ENCODE measurements at places on chromosomes 4 and X. TPM values are rescaled to one million over a fixed set of nuclear protein-coding genes. Genes with fewer than 3 reads are reported as not detected.

The EGFL6 gene
- polyA plus RNA-seq: 0.36 TPM

The GLRA3 gene
- polyA plus RNA-seq: not detected

The CT45A10 gene
- not detected for polyA plus RNA-seq

The CXCL9 gene
- 0.06 TPM for polyA plus RNA-seq

The HAND2 gene
- polyA plus RNA-seq: 32.4 TPM

The CITED1 gene
- polyA plus RNA-seq: 0.77 TPM

The EPHA5 gene
- polyA plus RNA-seq: 0.29 TPM

The SAGE1 gene
- polyA plus RNA-seq: not detected

The BEX4 gene
- polyA plus RNA-seq: 101 TPM

The CT45A2 gene
- polyA plus RNA-seq: not detected

The ZNF732 gene
- polyA plus RNA-seq: 0.37 TPM

The CWH43 gene
- not detected for polyA plus RNA-seq

The TRIM60 gene
- not detected for polyA plus RNA-seq

The MAGEE1 gene
- 4.3 TPM for polyA plus RNA-seq

The PCDH11X gene
- polyA plus RNA-seq: 4.5 TPM

The DOK7 gene
- polyA plus RNA-seq: 0.19 TPM

The OPN1LW gene
- polyA plus RNA-seq: not detected

The GPR78 gene
- 5.4 TPM for polyA plus RNA-seq

The HTRA3 gene
- 122 TPM for polyA plus RNA-seq

The TSPAN6 gene
- 70.1 TPM for polyA plus RNA-seq

The NEXMIF gene
- 0.73 TPM for polyA plus RNA-seq

The CSTF2 gene
- 12.5 TPM for polyA plus RNA-seq

The ATP1B4 gene
- not detected for polyA plus RNA-seq

The TEX13D gene
- polyA plus RNA-seq: not detected

The F8A3 gene
- 1.1 TPM for polyA plus RNA-seq

The SERPINA7 gene
- not detected for polyA plus RNA-seq

The POLN gene
- polyA plus RNA-seq: 1.4 TPM

The TLR2 gene
- 2.0 TPM for polyA plus RNA-seq

The TAPT1 gene
- polyA plus RNA-seq: 36.7 TPM

The OFD1 gene
- polyA plus RNA-seq: 22.2 TPM

The SPANXB1 gene
- polyA plus RNA-seq: not detected

The NEIL3 gene
- 0.10 TPM for polyA plus RNA-seq

The METTL14 gene
- 25.1 TPM for polyA plus RNA-seq

The MSL3 gene
- polyA plus RNA-seq: 12.3 TPM

The MAOB gene
- polyA plus RNA-seq: 180 TPM

The MND1 gene
- polyA plus RNA-seq: 0.59 TPM

The CXCL8 gene
- polyA plus RNA-seq: 6.6 TPM

The FAM47E gene
- 1.1 TPM for polyA plus RNA-seq

The ATP8A1 gene
- 17.6 TPM for polyA plus RNA-seq

The ARSJ gene
- polyA plus RNA-seq: 1.3 TPM

The PHKA2 gene
- polyA plus RNA-seq: 32.9 TPM

The TBC1D14 gene
- 40.0 TPM for polyA plus RNA-seq

The USP9X gene
- 40.1 TPM for polyA plus RNA-seq

The TEX11 gene
- not detected for polyA plus RNA-seq

The GIMD1 gene
- not detected for polyA plus RNA-seq

The PLXNA3 gene
- polyA plus RNA-seq: 17.0 TPM

The SH3TC1 gene
- polyA plus RNA-seq: 3.4 TPM

All from ovary (tissue), 10 donors.